ENCODE measurements at places on chromosomes 7 and 10.

DNA sequence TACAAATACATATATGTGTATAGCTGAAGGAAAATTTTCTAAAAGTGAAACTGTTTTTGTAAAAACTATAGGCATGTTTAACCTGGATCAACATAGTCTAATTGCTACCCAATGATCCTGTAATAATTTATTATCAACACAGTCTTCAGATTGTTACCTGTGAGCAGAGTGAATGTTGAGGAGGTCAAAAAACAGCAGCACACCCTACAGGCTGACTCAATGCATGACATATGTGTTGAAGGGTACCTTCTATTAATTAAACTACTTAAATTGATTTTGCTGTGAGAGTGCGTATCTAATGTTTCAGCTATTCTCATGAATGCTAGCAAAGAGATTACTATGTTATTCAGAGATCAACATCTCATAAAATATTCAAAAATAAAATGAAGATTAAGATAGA lies 411.4 kb downstream of the TNS3 start:
- no peak for DNase-seq

DNA sequence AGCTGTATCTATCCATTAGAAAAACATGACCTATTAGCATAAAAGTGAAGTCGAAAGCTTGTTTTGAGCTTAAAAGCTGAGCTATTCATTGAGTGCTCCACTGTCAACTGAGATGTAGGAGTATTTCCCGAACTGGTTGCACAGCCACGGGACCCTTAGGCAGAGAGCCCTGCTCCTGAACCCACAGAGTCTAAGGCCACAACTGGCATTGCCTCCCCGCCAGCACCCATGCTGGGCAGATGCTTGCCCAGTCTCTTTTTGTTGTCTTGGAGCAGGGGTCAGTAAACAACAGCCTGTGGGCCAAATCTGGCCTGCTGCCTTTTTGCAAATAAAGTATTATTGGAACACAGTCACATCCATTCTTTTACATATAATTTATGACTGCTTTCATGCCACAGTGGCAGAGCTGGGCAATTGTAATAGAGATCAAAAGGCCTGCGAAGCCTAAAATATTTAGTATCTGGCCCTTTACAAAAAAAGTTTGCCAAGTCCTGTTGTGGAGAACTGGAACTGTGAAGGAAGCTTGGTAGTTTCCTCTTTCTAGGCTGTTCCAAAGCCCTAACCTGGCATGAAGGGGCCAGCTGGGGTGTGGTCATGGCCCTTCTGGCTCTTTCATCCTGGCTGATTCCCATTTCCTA lies 58.4 kb upstream of the WAPL start:
- no peak for DNase-seq

GRCh38 chr10:77836299-77836820 lies 90.2 kb downstream of the DLG5 start:
- DNase-seq, result peak; percentile 67

GRCh38 chr10:88971221-88972061 lies 18.9 kb upstream of the ACTA2 start:
- DNase-seq, result no peak

DNA sequence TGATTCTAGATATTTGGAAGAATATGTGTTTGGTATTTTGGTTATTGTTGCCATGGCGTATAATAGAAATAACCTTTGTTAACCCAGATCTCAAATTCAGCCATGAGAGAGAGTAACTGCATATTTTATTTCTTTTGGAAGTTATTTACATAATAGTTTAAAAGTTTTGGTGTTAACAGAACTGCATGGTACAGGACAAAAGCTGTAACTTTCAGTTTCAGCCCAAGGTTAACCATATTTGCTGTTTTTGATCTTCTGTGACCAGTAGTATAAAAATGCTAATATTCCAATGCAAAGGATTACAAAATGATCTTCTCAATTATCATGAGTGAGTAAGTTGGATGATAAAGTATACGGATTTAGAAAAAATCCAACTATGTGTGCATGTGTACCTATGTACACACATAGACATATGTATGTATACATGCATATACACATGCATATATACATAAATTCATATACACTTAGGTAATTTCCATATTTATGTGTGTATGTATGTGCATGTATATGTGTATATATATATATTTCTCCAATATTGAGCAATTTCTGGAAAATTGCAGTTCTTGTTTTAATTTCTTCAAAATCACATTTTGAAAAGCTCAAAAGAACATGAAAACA lies 38.0 kb upstream of the PIP4K2A start:
- no peak for DNase-seq

DNA sequence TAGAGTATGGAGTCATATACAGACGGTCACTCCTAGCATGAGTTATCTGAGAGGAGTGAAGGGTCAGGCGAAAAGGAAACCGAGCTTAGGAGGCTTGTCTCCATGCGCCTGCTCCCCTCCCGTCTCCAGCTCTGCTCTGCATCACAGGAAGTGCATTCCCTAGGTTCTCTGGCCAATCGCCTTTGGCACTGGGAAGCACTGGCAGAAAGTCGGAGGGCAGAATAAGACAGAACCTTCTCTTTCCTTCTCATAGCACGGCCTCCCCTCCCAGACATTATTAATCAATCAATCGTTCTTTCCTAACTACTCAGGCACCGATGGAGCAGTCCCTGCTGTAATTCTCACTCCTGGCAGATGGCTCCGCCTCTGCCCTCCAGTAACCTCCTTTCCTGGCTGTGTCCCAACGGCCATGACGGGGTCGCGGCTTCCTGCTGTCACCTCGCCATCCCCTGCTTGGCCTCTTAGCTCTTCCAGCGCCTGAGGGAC lies 177.1 kb downstream of the FRMD4A start:
- DNase-seq, result peak; percentile 22

- DNase-seq, result no peak
Observed at GRCh38 chr10:49748006-49748405, 14.1 kb downstream of the OGDHL start.

DNA sequence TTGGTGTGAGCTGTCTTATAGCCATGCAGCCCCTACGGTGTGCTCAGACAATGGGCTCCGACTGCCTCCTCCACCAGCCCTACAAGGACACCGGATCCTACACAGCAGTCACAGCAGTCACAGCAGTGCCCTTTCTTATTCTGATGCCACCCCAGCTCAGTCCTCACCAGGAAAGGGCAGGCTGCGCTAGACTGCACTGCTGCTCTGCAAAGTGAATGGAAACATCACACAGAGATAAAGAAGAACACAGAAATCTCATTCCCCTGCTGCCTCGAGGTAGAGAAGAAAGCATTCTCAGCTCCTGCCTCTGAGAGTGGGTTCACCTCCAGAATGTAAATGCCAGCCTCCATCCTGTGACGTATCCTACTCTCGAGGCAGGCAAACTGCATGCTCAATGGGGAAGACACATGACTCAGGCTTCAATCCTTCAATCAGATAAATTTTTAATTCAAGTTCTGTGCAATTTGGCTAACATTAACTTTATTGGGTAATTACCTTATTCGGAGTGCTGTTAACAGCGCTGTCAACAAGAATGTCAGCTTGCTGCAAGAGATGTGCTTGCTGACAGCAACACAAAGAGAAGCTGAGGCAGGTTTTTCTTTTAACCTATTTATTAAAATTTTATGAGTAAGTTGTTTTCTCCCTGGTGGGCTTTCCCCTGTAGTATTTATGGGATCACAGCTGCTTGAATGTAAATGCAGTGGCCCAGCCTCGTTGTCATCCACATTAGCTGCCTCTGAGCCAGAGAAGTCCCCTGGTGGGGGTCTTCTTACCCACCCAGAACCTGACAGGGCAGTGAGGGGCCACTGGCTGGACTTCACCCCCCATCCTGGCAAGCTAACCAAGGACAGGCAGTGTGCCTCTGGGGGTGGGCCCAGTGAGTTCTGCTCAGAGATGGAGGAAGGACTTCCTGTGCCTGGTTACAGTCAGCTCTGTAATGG lies 241.3 kb upstream of the KMT2E start:
- no peak for DNase-seq

DNA sequence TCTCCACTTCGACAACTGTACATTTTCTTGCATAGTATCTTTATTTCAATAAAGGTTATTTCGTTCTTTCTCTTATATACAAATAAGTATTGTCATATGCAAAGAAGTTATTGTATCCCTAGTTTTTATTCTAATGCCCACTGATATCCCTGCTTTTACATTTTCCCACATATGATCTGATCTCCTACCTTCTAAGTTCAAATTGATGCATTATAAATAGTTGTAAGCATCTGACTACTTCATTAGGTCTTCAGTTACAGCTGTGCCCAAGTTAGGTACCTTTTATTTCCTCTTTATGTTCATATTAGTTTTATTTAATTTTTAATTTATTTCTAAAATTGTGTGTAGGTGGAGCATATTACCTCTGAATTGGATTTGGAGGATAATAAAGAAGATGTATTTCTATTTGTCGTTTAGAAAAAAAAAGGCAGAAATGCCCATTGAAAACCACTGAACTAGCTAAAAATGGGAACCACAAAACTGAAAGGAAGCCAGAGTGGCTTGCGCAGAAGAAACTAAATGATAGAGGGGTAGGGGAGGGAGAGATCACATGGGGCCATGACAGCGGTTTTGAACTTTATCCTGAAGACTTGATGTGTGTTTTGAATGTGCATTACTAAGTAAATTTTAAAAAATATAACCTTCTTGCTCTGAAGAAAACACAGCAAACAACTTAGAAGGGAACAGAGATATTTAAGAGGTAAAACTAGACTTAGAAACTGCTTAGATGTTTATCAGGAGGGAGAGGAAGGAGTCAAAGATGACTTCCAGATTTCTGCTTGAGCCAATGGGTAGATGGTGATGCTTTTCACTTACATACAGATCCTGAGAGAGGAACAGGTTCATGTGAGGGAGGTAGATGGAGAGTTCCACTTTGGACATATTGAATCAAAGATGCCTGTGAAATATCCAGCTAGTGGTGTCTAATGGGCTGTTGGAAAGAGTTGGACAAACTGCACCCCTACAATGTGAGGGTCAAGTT lies 9.3 kb upstream of the ZC3HAV1L start:
- no peak for DNase-seq

GRCh38 chr7:108716783-108717182 lies 147.1 kb downstream of the DNAJB9 start:
- no peak for DNase-seq

DNA sequence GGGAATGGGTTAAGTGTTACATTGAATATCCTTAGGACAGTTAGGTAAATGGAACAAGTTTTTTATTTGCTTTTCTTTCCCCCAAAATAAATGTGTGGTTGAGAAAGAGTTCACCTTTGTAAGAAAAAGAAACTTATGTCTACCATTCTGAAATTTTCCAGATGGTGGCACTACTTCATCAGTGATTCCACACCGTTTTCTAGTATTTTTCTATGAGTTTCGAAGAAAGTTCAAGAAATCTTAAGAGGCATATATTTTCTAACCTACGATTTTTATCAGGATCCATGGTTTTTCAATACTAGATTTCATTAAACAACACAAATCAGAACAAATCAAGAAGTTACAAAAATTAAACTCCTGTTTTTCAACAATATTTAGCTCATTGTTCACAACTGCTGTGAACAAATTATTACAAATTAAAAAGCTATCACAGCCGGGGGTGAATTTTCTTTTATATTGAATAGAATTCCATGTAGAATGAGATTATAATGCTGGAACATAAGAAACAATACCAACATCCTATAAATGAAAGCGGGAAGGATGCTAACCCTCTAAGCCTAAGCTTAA lies 163.1 kb upstream of the NPVF start:
- no peak for DNase-seq

- DNase-seq, result no peak
Observed at GRCh38 chr10:102024799-102025198, 31.2 kb downstream of the ARMH3 start.

- peak; percentile 50 for DNase-seq
Observed at GRCh38 chr7:30743371-30744074, 8.4 kb upstream of the INMT start.

- no peak for DNase-seq
Observed at GRCh38 chr7:155746188-155746587, 66.1 kb downstream of the SHH start.

GRCh38 chr10:119933179-119933578 lies 40.6 kb downstream of the SEC23IP start:
- no peak for DNase-seq

DNA sequence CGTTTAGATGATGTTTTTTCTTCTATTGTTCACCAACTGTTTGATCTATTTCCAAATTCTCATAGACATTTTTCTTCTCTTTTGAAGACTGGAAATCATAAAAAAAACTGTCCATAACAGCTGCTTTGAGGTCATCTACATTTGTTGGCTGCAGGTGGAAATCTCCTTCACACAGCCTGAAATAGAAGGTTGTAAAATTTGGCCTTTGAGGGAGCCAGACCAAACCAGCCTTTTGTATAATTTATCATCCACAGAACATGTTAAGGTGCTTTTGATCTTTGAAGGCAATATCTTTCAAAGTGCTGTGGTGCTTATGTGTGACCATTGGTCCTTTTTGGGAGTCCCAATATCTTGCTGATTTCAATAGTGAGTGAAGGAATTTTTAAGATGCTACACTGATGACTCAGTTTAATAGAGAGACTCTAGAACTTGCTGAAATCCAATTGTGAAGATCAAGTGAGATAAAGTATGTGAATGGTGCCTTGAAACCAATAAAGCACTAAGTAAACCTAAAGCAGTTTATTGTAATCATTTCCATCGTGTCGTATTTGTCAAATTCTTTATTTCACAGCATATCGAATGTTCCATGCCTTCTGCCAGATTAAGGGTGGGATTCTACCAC lies 5.4 kb downstream of the FERD3L start:
- no peak for DNase-seq

DNA sequence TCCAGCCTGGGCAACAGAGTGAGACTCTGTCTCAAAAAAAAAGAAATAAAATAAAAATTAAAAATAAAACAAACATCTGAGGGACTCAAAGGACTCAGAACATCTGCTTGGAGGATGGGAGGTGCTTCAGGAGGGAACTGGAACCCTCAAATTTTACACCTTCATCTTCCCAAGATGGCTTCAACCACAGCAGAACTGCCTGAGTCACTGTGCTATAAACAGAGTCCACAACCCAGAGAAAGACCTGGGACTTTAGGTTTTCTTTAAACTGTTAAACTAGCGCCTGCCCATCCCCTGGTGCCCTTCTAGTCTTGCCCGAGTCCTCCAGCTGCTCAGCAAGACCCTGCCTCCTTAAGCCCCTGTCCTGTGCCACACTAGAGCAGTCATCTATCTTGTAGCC lies 40.8 kb downstream of the RGS10 start:
- no peak for DNase-seq

DNA sequence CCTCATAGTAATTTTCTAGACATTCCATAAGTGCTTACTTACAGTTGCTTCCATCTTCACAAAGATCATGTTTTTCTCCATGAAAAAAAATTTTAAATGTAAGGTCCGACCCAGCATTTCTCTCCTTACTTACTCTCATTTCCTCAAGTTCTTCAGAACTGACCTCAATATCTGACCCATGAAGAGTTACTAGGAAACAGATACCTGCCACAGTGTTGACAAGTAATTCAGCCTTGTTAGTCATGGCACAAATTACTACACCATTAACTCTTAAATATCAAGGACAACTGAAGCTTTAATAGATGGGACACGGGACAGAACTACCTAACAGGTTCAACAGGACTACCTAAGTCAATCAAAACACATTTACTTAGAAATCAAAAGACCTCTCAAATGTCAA lies 316.2 kb downstream of the POM121L12 start:
- no peak for DNase-seq

- DNase-seq, result no peak
Observed at GRCh38 chr10:88987243-88987725, 3.3 kb upstream of the FAS start.

Data from left ventricle myocardium inferior (tissue), 1 donor.